ENCODE measurements at places on chromosomes 3 and 15. TPM values are rescaled to one million over a fixed set of nuclear protein-coding genes. Genes with fewer than 3 reads are reported as not detected.

The SHC4 gene
- 0.67 TPM for total RNA-seq

The CFAP161 gene
- not detected for total RNA-seq

The ZNF774 gene
- total RNA-seq, result 0.67 TPM

The AGTR1 gene
- total RNA-seq, result 2.8 TPM

The NOX5 gene
- not detected for total RNA-seq

The CHRM5 gene
- not detected for total RNA-seq

The CLDN16 gene
- total RNA-seq, result not detected

The SH2D7 gene
- not detected for total RNA-seq

The DNAJC17 gene
- total RNA-seq, result 60.5 TPM

The GAP43 gene
- 0.50 TPM for total RNA-seq

The MORC1 gene
- total RNA-seq, result not detected

The C2CD4A gene
- not detected for total RNA-seq

The IMPG2 gene
- total RNA-seq, result under 0.01 TPM

The GABRB3 gene
- under 0.01 TPM for total RNA-seq

The IQGAP1 gene
- total RNA-seq, result 122 TPM

The SIDT1 gene
- not detected for total RNA-seq

The ALDH1A2 gene
- 0.84 TPM for total RNA-seq

The RYR3 gene
- total RNA-seq, result not detected

The COLQ gene
- total RNA-seq, result 0.17 TPM

The PIERCE2 gene
- 2.4 TPM for total RNA-seq

The SEMA3B gene
- total RNA-seq, result 14.3 TPM

The MBD4 gene
- 21.4 TPM for total RNA-seq

The SEMA5B gene
- total RNA-seq, result not detected

The TEX55 gene
- not detected for total RNA-seq

The SLC27A2 gene
- 0.50 TPM for total RNA-seq

The C3orf20 gene
- total RNA-seq, result not detected

The SNX22 gene
- under 0.01 TPM for total RNA-seq

The ITIH1 gene
- total RNA-seq, result not detected

The TMEM212 gene
- not detected for total RNA-seq

The LRRK1 gene
- total RNA-seq, result 2.8 TPM

The GATA2 gene
- 2.8 TPM for total RNA-seq

The GMNC gene
- total RNA-seq, result not detected

The MESP2 gene
- 1.3 TPM for total RNA-seq

The ITGA11 gene
- total RNA-seq, result 1.0 TPM

The GRK7 gene
- total RNA-seq, result not detected

The LTK gene
- 0.50 TPM for total RNA-seq

The EAF2 gene
- total RNA-seq, result 1.5 TPM

The CLRN1 gene
- total RNA-seq, result not detected

The SYNPR gene
- total RNA-seq, result not detected

The REC114 gene
- not detected for total RNA-seq

The NCK1 gene
- total RNA-seq, result 20.3 TPM

The ABCC5 gene
- total RNA-seq, result 6.6 TPM
